Femur (tissue), 1 donor: ENCODE measurements at places on chromosomes 16 and 17.

DNA sequence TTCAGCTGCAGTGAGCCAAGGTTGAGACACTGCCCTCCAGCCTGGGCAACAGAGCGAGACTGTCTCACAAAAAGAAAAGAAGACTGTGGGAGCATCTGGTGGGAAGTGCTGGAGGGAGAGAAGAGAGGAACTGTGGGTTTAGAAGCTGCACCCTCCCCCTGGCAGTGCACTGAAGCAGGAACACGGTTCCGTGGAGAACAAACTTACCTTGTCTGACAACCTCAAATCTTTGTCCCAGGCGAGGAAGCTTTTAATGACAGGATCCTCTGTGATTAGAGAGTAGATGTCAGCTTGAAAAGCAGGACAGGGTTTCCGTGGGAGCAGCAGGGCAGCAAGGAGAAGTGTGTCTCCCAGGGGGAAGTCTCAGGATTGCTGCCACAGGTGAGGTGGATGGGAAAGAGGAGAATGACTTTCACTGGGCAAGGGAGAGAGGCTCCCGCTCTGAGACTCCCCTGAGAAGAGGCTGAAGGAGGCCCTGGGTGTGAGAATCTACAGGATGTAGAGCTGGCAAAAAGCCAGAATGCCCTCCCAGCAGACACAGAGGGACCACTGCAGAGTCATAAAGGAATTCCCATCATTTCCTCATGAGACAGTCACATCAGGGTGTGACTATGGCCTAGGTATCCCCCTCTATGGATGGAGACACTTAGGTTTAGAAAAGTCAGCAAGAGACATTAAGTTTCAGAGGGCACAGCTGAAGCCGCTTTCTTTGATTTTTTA, 22.9 kb downstream of the PRR11 start:
- no peak for DNase-seq

GRCh38 chr16:75908331-75909117, 182.2 kb upstream of the CPHXL start:
- peak; percentile 42 for DNase-seq

DNA sequence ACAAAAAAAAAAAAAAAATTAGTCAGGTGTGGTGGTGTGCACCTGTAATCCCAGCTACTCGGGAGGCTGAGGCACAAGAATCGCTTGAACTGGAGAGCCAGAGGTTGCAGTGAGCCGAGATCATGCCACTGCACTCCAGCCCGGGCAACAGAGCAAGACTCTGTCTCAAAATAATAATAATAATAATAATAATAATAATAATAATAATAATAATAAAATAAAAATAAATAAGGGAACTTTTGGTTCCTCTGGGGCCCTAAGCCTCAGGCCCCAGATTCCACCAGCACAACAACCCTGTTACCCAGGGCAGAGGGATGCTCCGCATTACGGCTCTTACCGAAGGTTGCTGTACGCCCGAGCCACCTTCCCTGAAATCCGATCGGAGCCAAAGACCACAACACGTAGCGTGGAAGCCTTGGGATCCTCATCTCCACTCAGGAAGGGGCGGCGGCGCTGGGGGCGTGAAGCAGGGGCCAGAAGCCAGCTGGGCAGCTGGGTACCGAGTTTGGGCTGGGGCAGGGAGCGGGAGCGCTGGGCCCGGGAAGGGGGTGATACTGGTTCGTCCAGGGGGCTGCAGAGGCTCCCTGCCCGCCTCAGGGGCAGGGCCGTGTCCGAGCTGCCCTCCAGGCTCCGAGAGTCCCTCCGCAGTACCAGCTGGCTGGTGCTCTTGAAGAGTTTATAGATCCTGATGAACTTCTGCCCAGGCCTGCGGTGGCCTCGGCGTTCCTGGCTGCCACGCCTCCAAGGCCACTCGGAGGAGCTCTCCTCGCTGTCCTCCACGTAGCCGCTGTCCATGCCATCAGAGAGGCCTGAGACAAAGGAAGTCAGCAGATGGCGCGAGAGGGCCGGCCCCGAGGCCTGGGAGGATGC, 20.6 kb upstream of the PIK3R6 start:
- peak; percentile 49 for DNase-seq

GRCh38 chr17:6082335-6082734, 12.2 kb downstream of the WSCD1 start:
- DNase-seq = no peak

GRCh38 chr16:25395528-25395927, 137.9 kb upstream of the ZKSCAN2 start:
- DNase-seq = no peak

- DNase-seq = no peak
These were observed 31.7 kb downstream of the SOCS1 start for GRCh38 chr16:11224096-11224893.

- peak; percentile 33 for DNase-seq
These were observed 684 bp upstream of the NUDT16L1 start for GRCh38 chr16:4692460-4693295.

DNA sequence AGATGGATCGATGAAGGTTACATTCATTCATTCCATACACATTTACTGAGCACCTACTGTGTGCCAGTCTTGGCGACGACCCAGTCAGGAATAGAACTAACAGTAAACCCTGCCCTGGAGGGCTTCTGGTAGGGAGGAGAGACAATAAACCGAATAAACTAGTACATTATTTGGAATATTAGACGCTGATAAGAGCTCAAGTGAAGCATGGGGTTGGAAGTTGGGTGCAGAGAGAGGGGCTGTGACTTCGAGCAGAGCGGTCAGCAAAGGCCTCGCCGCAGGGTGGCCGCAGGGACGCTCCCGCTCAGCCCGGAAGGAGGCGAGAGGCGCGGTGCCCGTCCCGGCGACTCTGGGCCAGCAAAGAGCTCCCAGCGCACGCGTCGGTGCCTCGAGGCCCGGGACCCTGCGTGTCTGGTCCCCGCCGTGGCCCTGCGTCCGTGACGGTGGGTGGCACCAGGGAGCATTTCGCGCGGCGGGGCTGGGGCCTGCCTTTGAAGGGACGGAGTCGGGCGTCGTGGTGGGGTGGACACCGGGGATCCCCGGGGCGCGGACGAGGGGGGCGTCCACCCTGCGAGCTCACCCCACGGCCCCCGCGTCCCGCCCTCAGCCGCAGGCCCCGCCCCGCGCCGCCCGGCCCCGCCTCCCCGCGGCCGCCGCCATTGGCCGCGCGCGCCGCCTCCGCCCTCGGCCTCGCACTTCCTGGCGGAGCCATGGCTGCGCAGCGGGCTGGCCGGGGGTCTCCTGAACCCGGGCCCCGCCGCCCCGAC, at the start of gene KLHL36:
Gene KLHL36 (plus strand): TSS at position 684 of the 767 bp plus-strand sequence. CDS start 2,357 bp downstream, outside the sequence.
- peak; percentile 78 for DNase-seq

DNA sequence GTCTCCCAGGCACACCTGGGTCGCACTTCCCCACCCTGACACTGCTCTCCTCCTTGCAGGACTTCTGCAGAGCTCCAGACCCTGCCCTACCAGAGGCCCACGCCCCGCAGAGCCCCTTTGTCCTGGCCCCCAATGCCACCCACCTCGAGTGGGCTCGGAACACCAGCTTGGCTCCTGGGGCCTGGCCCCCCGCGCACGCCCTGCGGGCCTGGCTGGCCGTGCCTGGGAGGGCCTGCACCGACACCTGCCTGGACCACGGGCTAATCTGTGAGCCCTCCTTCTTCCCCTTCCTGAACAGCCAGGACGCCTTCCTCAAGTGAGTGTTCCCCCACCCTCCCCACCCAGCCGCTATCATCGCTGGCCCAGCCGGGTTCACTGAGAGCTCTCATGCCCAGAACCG, 79.6 kb downstream of the MGAT5B start:
- no peak for DNase-seq

GRCh38 chr17:74160656-74161502, 42.6 kb upstream of the RPL38 start:
- no peak for DNase-seq

- no peak for DNase-seq
These were observed 7.3 kb downstream of the PCGF2 start for GRCh38 chr17:38740806-38741205.

DNA sequence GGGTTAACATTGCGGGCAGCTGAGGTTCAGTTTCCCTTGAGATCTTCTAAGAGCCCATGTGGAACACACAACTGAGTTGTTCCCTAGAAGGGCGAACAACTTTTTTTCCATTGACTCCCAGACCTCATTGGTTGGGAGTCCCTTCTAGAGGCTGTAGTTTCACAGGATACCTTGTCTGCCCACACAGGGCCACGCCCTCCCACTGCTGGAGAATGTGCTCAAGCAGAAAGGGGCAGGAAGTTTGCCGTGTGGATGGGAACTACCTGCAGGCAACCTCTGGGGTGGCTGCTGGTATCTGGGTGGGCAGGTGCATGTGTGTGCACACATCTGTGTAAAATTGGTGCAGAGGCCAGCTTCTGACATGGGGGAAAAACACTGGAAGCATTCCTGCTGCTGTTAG, 178.8 kb upstream of the PSMD7 start:
- no peak for DNase-seq
